AG04449 (cell line): ENCODE measurements at places on chromosomes 4 and X.

DNA sequence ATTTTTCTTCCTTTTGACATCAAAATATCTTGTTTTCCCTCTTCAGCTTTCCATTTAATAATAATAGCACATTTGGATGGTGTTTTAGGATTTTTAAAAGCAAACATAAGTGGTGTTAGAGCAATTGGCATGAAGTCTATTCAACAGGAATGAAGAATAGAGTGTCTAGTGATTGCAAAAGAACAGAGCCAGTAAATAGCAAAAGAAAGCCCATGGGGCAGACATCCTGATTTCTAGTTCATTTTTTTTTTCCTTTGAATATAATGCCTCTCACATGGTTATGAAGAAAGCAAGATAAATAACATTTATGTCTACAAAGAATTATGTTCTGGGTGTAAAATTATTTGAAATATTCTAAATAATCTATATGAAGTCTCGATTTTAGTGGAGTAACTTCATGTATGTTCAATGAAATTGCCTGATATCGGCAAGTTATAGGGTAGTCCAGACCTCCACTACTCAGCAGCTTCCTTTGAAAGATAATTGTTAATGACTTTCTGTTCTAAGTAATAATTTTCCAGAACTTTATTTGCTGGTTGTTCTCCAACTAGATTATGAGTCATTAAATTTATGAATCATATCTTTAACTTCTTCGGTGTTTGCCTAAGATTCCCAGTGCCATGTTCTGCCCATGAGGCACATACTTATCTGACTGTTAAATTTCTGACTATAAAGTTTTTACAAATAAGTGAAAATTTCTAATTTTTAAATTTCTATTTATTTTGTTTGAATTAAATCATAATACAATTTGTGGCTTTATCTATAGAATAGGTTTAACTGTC lies 587.9 kb downstream of the TLL1 start:
- no peak for DNase-seq

DNA sequence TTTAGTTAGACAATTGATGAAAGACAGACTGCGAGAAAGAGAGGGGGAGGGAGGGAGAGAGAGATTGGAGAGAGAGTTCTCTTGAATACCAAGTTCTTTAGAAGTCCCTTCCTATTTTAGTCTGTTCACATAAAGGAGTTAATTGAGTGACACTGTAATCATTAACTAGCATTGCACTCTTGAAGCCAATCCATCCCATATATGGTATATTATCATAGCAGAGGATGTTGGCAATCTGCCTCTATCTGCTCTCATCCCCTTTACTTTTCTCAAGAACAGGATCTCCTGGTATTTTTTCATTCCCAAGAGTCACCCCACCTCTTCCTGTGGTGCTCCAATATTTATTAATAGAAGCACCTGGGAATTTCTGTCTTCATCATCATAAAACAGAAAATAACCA lies 959.6 kb upstream of the NDST4 start:
- DNase-seq, result no peak

- DNase-seq, result no peak
Measured at GRCh38 chr4:102601586-102602227, 100.5 kb downstream of the NFKB1 start.

GRCh38 chr4:56348576-56348975 lies 38.7 kb downstream of the AASDH start:
- DNase-seq, result no peak

GRCh38 chrX:22323541-22323940 lies 50.8 kb downstream of the CBLL2 start:
- no peak for DNase-seq

DNA sequence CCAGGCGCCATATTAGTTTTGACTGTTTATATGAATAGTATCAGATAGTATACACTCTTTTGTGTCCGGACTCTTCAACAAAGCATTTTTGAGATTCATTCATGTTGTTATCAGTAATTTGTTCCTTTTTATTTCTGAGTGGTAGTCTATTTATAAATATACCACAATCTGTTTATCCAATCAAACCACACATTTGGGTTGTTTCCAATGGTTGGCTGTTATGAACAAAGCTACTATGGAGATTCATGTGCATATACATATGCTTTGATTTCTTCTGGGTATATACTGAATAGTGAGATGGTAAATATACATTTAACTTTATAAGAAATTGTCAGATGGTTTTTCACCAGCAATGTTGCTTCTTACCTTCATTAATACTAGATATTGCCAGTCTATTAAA lies 36.8 kb upstream of the TAPT1 start:
- DNase-seq, result no peak

DNA sequence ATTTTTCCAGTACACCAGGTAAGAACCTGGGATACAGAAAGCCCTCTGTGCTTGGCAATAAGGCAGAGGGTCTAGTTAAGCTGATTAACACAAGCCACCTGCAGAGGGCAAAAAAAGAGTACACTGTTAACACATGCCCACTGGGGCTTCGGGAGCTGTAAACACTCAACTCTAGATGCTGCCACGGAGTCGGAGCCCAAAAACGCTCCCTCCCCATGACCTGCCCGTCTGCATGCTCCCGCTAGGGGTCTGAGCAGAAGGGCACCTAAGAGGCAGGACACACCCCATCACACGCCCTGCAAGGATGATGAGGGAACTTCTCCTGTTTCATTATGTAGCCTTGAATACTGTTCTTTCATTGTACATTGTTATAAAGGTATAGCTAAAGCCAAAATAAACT lies 715.6 kb upstream of the AADAT start:
- no peak for DNase-seq

DNA sequence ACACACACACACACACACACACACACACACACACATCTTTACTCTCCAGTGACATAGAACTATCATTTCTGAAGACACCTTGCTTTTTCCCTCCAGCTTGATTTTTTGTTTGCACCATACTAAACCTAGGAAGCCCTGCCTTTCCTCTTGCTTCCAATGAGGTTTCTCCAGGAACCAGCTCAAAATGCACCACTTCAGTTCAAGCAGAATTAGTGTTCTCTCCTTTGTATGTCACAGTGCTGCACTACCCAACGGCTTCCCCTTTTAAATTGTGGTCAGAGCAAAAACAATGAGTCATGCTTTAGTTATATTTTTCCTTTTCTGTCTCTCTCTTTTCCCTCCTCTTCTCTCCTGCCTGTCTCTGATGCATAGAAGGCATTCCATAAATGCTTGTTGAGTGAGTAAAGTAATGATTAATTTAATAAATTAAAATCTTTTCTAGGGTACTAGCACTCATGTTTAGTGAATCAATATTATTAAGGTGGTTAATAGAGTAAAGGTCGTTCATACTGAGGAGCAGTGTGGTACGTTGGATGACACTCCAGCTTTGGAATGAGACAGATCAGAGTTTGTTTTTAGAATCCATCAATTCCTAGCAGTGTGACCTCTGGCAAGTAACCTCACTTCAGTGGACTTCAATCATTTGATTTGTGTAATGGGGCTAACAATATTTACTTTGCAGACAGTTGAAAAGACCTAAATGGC lies 5.9 kb downstream of the RTL3 start:
- DNase-seq, result no peak

DNA sequence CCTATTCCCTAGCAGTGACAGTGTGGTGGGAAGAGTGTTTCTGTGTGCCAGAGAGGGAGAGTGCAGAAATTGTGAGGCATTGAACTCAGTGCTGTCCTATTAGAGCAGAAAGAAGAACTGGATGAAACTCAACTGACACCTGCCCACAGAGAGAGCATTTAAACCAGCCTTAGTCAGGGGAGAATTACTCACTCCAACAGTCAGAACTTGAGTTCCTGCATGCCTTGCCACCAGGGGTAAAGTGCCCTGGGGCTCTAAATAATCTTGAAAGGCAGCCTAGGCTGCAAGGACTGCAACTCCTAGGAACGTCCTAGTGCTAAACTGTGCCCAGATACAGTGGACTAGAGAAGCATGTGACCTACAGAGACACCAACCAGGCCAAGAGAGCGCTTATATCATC lies 12.8 kb downstream of the CYSLTR1 start:
- DNase-seq, result no peak

DNA sequence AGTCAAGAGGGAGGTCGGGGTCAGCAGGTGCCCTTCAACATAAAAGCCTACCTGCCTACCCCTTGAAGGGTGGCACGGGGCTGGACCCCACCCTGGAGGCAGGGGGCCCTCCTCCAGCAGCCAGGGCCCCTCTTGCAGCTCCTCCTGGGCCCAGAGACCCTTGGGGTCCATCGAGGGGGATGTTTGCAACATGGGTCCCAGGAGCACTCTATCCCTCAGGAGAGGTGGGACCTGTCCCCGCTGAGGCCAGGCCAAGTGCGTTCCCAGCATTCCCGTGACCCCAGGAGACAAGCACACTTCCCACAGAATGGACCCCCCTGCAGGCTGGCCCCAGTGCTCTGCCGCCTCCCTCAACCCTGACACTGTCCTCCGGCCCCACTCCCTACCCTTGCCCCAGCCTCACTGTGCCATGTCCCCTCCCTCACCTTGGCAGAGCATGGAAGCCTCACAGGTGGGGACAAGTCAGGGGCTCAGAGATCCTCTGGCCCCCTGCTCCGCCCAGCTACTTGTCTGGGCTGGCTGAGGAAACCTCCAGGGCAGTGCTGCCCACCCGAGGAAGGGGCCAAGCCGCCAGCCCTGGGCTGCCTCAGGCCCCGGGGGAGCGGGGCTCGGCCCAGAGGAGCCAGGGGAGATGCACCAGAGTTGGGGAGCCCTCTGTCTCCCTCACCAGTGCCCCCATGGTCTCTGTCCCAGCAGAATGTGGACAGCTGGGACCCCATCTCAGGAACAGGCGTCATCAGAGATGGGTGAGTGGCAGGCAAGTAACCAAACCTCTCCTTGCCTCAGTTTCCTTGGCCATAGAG lies 2.2 kb downstream of the MXD4 start:
- no peak for DNase-seq

DNA sequence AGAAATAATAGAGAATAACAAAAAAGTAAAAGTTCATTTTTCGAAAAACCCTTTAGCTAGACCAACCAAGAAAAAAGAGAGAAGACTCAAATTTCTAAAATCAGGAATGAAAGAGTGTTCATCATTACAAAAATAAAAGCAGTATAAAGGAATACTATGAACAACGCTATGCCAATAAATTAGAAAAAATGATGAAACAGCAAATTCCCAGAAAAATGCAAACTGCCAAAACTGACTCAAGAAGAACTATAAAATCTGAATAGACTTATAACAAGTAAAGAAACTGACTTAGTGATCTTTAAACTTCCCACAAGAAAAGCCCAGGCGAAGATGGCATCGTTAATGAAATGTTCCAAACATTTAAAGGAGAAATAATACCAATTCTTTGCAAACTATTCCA lies 3.1 kb upstream of the ZCCHC13 start:
- DNase-seq, result no peak

DNA sequence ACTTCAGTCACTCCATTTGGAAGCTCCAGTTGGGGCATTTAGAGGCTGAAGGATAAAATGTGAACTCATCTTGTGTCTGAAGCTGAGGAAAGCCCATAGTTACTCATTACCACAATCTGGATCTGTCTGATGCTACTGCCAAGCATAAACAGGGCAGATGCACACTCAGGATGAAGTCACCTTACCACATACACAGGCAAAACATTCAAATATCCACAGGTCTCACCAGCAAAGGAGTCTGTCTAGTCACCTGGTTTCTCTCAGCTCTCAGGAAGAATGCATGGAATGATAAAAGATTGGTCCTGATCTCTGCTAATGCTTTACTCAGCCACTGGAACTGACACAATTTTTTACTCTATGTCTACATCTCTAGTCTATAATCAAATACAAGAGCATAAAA lies 13.0 kb upstream of the ODAPH start:
- DNase-seq, result peak; percentile 55

DNA sequence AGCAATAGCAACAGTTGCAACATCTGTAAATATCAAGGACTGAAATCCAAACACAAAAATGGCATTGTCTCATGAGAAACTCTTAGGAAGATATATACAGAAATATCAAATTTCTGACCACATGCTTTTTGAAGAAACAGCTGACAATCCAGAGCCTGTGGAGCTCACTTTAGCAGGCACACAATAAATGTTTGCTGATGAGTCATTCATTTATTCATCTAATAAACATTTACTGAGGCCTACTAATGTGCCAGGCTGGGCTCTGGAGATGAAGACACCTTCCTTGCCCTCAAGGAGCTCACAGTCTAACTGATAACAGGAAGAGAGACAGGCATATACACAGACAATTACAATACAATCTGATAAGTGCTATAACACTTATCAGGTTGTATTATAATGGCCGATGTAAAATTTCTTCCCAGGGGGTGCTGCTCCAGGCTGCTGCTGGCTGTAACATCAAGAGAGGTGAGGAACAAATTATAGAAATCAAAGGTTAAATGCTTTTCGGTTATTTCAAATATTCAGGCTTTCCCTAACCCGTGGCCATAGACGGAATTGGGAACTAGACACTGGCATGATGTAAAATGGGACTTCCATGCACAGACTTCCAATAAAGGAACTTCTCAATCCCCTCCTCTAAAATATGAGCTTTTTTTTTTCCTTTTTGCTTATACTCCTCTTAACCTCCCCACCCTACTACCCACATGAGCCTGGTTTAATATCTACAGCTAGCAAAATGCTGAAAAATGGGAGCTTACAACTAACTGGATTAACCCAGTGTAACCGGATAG lies 16.8 kb upstream of the ZCCHC13 start:
- DNase-seq, result peak; percentile 4

DNA sequence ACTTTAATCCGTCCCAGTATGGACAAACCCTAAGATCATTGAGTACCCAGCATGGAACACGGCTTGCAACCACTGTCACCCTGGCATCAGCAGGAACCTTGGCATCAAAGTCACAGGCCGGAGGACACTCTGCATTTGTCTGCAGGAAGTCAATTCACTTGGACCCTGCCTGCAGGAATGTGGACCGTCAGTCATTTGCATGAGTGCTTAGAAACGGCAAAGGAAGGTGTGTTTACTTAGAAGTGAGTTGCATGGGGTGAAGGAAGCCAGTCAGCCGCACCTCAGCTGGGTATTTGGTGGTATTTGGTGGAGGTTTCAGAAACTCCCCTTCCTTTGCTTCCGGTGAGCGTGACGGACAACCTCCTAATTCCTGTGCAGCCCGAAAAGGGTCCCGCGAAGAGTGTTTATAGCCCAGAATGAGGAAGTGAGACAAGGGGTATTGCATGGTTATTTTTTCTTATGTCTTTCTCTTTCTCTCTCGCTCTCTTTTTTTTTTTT lies 15.5 kb downstream of the P2RY8 start:
- DNase-seq, result no peak

DNA sequence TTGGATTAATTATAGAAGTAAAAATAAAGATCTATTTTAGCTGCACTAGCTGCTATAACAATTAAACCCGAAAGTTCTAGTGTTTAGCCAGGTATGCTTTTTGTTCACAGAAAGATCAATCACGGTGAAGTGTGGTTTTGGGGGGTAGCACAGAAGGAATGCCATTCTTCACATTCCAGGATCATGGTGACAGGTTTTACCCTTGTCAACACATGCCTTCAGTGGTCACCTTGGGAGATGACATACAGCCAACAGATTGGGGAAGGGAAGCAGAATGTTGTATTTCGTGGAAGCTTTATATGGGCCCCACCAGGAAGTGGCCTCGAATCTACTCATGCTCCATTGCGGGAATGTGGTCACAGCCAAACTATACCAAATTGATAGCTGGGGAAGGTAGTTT lies 753.6 kb downstream of the RAPGEF2 start:
- no peak for DNase-seq
